Fibroblast of gingiva (primary cell): ENCODE measurements at places on chromosomes 2 and 18.

DNA sequence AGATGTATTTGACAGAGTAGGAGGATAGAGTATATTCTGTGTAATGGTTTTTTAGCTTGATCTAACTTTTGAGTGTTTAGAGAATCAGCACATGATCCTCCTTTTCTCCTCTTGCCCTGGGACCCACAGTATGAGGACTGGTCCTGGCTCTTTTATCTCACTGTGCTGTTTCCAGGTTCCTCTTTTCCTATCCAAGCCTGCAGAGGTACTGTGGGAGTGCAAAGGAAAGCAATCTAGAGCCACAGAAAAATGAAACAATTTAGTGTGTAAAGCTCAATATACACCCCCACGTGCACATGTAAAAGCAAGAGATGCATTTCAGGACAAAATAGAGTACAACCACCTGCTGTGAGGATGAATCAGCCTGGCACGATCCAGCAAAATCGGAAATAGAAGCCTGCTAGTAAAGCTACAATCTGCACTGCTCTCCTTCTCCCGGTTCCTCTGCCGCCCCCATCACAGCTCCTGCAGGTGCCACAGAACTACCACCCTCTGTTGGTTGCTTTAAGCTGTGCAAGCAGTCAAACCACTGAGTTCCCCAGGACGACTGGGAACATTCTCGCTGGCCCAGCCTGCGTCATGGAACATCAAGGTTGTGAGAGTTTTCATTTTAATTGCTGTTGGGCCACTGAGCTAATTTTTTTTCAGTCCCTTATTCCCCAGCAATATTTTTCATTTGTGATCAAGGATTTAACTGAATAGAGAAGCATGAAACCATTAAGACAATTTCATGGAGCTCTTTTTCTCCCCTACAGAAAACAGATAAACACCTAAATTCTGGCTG lies 47.8 kb upstream of the MAPRE3 start:
- no peak for DNase-seq

- DNase-seq, result no peak
These were observed 5.6 kb upstream of the WDR7 start for GRCh38 chr18:56645415-56646016.

GRCh38 chr2:74043345-74044329 lies 58.9 kb downstream of the TET3 start:
- no peak for DNase-seq

DNA sequence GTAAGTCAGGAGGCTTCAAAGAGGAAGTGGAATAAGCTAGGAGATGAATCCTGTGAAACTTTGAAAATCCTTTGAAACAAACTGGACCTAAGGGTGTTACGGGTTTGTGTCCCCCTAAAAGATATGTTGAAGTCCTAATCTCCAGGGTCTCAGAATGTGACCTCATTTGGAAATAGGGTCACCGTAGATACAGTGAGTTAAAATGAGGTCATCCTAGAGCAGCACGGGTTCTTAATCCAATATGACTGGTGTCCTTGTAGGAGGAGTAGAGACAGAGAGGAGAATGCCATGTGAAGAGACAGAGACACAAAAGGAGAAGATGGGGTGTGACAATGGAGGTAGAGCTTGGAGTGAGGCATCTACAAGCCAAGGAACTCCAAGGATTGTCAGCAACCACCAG lies 26.9 kb upstream of the NEB start:
- no peak for DNase-seq
